ENCODE measurements at places on chromosomes 7 and 10. TPM values are rescaled to one million over a fixed set of nuclear protein-coding genes. Genes with fewer than 3 reads are reported as not detected.

GRCh38 chr7:152522571-152523067 lies 86.8 kb upstream of the KMT2C start:
- peak; percentile 33 for DNase-seq

The IGF2BP3 gene
- 23.1 TPM for total RNA-seq

GRCh38 chr10:132255489-132256344 lies 52.0 kb downstream of the STK32C start:
- DNase-seq: no peak

The OGA gene
- 43.8 TPM for total RNA-seq

DNA sequence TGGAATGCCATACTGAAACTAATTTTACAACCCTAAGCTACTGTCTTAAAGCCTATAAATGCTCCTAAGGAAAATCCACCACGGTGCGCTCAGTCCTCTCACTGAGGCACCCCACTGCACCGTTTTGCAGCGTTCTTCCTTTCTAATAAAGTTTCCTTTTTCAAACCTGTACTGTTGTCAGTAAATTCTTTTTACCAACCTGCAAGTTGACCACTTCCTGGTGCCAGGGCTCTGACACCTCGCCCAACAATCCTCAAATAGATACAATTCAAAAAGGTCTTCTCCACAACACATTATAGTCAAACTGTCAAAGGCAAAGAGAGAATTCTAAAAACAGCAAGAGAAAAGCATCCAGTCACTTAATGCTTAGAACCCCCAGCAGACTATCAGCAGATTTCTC lies 42.8 kb downstream of the HERPUD2 start:
- DNase-seq: no peak

The CLRN3 gene
- total RNA-seq: 0.22 TPM
